Activated T-helper 2 cell treated with anti-CD3 and anti-CD28 coated beads, Interferon-gamma antibody, Interleukin-2, Interleukin-4, amounts not matched to agents 10 μg/mL and 5 μg/mL and 100 μg/mL, durations not matched to agents 14 hours and 24 hours and 36 hours (primary cell): ENCODE measurements at places on chromosomes 4 and X.

- no peak for DNase-seq
Observed at GRCh38 chr4:57501720-57502119, 391.5 kb upstream of the IGFBP7 start.

DNA sequence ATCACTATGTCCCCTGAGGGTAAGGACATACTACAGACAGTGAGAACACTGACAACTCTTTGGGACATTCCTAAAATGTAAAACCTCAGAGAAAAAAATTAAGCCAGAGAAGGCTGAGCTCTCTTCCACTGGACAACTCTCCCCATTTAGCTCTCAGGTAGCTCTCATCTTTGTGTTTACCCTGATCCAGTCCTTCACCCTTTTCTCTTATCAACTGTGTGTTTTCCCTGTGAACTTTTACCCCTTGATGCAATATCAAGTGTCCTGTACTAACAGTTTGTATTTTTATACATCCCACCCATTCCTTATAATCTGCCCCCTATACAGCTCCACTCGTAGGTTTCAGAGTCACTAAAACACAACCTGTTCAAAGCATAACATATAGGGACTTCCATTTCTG, 182.6 kb downstream of the STIM2 start:
- DNase-seq, result no peak

- DNase-seq, result no peak
Observed at GRCh38 chr4:159290321-159291030, 187.6 kb downstream of the RAPGEF2 start.

DNA sequence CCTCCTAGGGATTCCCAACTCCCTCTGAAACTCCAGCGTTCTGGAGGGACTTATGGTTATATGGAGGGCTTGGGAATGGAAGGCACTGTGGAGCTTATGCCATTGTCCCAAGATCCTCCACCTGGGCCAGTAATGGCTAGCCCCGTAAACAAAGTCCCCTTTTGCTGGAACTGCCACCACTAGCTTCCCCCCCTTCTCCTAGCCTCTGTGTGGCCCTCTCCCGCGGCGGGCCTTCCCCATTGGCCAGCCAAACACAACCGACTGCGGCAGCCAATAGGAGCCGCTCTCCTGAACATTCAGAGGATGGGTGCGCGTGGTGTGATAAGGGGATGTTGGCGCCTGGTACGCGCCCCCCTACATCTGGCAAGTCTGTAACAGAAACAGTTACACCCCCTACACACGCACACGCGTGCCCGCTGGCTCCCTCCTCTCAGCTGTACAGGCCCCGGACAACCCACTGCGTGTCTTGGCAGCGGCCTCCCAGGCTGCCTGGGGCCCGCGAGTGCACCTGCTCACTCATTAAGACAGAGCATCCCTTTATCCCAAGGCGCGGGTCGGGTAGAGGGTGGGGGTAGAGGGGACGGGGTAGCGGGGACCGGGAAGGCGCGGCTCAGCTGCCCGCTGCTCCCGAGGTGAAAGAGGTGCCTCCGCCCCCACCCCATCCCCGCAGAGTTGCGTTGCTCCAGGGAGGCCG, 863 bp upstream of the RAB33A start:
- DNase-seq, result peak; percentile 64

DNA sequence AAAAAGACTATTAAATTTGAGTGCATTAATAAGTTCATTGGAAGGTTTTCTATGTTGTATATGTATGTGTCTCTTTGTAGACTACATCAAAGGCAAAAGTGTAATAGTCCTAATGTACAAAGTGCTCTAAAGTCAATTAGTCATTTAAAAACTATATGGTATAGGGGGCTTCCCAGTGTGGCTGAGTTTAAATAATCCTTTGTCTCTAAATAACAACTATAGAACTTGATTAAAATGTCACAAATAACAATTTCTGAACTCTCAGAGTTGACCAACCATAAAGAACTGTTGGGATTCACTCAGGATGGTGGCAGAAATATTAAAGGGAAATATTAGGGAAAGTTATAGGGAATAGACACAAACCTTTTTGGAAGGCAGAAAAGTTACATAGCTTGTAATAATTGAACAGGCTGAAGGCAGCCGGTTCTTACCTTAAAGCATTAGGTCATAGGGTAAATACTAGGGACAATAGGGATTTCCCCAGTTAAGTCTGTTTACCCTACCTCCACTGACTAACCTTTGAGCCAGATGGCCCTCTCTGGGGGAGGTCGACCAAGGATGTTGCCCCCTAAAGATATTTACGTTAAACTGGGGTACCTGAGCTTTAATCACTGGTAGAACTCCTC, 1054.2 kb downstream of the ARAP2 start:
- DNase-seq, result no peak

DNA sequence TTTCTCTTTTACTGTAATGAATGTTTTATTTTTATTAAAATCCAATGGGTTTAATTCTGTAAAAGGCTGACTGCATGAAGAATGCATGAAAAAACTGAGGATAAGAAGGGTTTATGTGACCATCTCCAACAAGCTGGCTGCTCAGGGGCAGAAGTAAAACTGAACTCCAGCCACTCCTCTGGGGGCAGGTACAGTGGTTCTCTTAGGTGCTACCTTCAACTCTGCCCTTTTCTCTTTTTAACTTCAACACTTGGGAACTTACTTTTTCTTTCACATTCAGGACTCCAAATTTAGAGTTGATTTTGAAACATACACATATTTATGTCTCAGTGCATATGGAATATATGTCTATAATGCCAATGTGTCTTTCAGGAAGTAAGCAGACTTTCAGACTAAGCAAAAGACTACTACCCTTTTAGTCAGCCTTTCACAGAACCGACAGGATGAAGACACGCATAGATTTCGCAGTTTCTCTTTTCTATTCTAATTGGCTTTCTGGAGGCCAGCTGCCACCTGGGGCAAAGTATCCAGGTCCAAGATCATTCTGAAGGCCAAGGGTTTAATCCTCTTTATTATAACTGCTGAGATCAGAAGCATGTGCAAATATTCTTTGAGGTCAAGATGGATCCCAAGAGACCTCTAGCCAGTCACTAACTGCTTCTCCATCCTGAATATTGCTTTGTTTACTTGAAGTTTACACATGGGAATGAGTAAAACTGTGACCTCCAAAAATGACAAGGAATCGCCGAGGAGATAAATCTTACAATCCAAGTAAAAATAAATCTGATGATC, 30.7 kb downstream of the HS3ST1 start:
- no peak for DNase-seq

- DNase-seq, result no peak
Observed at GRCh38 chr4:137610960-137611359, 78.7 kb upstream of the PCDH18 start.

GRCh38 chr4:134780244-134780643, 578.7 kb upstream of the PABPC4L start:
- DNase-seq, result no peak

GRCh38 chr4:101237773-101238172, 109.6 kb downstream of the PPP3CA start:
- DNase-seq, result no peak

DNA sequence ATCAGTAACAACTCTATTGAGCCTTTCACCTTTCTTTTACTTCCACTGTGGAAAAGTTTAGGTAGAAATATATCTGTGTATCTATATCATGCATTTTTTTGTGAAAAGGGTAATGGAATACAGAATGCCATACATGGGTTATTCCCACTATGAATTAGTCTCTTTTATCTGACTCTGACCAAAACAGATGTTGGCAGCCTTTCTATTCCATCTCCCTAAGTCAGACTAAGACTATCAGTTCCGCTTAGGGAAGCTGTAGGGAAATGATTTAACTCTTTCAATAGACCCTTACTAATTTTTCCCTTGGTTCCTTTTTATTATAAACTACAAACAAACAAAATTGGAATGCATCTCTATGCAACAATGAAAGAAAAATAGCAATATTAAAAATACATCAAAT, 92.3 kb upstream of the LEF1 start:
- no peak for DNase-seq

GRCh38 chrX:41827886-41828285, 95.5 kb downstream of the CASK start:
- DNase-seq, result no peak

DNA sequence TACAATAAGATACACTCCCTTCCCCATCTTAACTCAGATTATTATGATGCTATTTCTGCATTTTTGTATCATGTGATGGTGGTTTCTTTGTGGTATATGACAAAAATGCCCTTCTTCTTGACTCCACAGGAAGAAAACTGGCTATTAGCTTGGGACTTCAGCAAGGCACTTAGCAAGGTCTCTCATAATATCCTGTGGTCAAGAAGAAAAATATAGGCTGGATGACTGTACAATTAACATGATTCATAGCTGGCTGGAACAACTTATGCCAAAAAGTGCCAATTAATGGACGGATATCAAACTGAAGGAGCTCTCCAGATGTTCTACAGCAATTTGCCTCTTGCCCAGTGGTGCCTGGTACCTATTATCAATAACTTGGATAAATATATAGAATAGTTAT, 2.3 kb upstream of the MID1IP1 start:
- DNase-seq, result no peak

DNA sequence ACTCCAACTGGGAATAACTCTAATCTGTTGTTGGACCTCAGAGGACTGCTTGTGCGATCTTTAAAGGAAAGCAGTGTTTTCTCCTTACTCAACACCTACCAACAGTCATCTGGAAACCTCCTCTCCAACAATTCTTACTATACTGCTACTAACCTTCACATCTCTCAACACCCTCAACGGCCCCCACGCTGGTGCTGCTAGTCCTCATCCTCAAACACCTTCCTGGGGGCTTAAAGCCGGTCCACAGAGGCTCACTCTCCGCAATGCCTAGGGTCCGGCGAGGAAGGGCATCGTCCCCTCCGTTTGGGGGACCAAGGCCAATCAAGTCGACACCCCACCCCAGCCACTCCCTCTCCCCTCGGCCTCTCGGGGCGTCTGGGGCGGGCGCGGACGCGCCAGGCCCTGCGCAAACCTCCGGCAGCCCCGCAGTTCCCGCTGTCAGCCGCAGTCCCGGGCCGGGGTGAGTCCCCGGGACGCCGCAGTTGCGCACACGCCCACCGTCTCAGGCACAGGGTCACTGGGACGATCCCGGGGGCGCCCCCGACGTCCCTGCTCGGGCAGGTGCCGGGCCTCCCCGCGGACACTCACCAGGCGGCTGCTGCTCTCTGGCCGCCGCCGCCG, 418 bp downstream of the TAB3 start:
- peak; percentile 17 for DNase-seq

GRCh38 chr4:6201580-6202091, 1.3 kb upstream of the JAKMIP1 start:
- no peak for DNase-seq

DNA sequence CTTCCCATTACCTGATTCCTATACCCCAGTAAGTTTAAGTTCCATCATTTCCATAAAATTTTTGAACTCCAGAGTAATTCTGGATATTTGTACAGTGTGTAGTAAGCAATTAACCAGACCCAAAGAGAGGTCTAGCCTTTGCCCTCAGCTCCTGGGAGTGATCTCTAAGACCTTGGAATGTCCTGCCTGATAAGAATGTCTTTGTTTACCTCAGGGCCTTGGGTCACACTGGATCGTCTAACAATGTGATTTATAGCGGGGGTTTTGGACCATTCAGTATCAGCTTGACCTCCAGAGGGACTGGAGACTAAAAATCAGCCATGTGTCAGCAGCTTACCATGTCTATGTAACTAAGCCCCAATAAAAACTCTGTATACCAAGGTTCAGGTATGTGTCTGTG, 330.9 kb upstream of the PPP1R2C start:
- DNase-seq, result no peak

- DNase-seq, result no peak
Observed at GRCh38 chr4:101279377-101279871, 67.9 kb downstream of the PPP3CA start.

DNA sequence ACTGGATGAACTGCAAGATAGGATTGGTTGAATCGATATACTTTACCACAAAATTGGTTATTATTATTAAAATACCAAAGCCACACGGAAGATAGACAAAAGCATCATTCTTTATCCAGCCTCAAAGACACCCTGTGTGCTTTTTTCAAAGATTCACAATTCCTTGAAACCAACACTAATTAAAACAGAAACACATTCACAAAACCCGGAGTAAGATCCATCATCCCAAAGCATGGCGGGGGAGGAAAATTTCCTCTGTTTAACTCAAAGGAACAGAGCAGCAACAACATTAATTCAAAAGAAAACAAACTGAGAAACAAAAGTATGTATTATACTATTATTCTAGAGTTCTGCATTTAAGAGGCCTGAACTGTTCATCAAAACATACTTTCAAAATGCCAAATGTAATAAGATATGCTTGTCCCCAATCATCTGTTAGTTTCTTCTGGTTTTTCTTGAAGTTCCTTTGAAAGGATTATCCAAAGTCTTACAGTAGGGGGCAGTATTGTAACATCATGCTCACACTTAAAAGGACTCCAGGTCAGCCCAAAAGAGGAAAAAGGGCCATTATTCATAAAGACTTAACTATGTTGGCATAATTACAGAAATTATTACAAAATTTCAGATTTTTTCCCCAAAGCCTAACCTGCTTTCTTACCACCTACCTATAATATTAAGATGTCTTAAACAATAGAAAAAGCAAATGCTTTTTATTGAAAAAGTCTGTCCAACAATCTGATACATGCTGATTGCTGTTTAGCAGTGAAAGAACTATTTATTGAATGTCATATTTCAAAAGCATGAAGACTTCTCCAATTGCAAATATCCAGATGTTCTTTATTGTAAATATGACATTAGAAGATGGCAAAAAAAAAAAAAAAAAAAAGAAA, 168.7 kb downstream of the SCFD2 start:
- no peak for DNase-seq
